ENCODE measurements at places on chromosomes 2 and 18. TPM values are rescaled to one million over a fixed set of nuclear protein-coding genes. Genes with fewer than 3 reads are reported as not detected.

The ABCG8 gene
- total RNA-seq, result 16.8 TPM

The CD207 gene
- not detected for total RNA-seq

- no peaks in the 10 kb centered on the region for H3K27me3 ChIP-seq
- DNase-seq, result no peak
- peaks cover 2% of the 10 kb centered on the region for H3K36me3 ChIP-seq
- no peaks in the 10 kb centered on the region for H3K4me1 ChIP-seq
- H3K27ac ChIP-seq, result no peak overlapping the region
Observed at GRCh38 chr2:24239553-24239952, 64.7 kb downstream of the FAM228A start.

GRCh38 chr2:100247256-100248043, 74.9 kb downstream of the LONRF2 start:
- H3K4me1 ChIP-seq, result no peaks in the 10 kb centered on the region
- no peak overlapping the region for H3K4me3 ChIP-seq
- no peaks in the 10 kb centered on the region for H3K36me3 ChIP-seq
- H3K27ac ChIP-seq, result no peak overlapping the region
- DNase-seq, result no peak

GRCh38 chr18:37565977-37566478, 430 bp upstream of the CELF4 start:
- peaks cover 18% of the 10 kb centered on the region for H3K4me1 ChIP-seq
- no peaks in the 10 kb centered on the region for H3K36me3 ChIP-seq
- no peak overlapping the region for H3K27ac ChIP-seq
- peaks cover 15% of the 10 kb centered on the region for H3K27me3 ChIP-seq
- H3K4me3 ChIP-seq, result no peak overlapping the region
- DNase-seq, result no peak

The HSPE1 gene
- total RNA-seq, result 155 TPM

Data from liver (tissue), 10 donors.